ENCODE measurements at places on chromosomes 7 and 10.

- DNase-seq: no peak
Measured at GRCh38 chr7:151692721-151693120, 173.0 kb upstream of the RHEB start.

DNA sequence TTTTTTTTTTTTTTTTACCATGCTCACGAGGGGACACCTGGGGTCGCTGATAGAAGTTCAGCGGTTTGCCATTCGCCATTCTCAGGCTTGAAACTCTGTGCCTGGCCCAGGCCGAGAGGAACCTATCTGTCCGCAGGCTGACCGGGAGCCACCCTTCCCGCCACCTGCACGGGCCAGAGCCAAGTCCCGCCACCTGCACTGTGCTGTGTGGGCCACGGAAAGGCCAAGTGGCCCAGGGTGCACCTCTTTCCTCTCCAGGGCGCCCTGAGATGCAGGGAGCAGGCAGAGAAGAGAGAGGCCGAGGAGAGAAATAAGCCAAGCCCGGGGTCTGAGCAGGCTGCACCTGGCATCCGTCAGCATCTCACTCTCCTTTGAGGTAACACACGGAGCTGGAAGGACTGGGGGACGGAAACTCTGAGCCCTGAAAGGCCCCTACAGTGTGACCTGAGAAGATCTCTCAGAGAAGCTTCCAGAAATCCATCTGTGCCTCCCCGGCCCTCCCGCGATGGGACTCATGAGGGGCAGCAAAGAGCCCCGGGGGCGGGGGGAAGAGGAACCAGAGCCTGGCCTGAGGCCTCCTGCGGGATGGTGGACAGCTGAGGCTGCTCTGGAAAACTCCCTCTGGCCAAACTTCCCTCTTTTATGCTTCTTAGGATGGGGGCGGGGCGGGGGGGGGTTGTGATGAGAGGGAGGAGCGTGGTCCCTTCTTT, 46.6 kb downstream of the PRKAG2 start:
- peak; percentile 35 for DNase-seq

DNA sequence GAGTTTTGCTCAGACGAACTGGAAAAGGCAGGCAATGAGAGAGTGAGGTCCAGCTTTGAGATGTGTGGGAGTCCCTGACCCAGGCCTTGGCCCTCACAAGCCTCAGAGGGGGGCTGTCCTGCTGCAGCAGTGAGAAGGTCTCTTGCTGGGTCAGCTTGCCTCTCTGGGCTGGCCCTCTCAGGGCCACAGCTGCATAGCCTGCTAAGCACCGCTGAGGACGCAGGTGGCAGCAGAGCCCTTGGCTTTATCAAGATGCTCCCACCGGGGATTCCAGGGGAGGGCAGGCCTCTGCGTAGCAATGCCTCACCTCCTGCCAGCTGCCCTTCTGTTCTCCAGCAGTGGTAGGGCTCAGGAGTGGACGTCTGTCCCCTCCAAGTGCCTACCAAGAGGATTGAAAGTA, 128.7 kb downstream of the COBL start:
- peak; percentile 17 for DNase-seq

- DNase-seq: no peak
Measured at GRCh38 chr10:119613741-119614140, 17.0 kb upstream of the TIAL1 start.

- no peak for DNase-seq
Measured at GRCh38 chr10:49488056-49488717, 50.7 kb downstream of the ERCC6 start.

GRCh38 chr7:12961910-12962480, 274.6 kb downstream of the ARL4A start:
- DNase-seq: no peak

Measured in pancreas (tissue), 10 donors.